Breast epithelium (tissue), 4 donors: ENCODE measurements at places on chromosomes 3 and 15.

GRCh38 chr3:134393074-134393473, 18.8 kb upstream of the AMOTL2 start:
- no peak for DNase-seq

- no peak for DNase-seq
These were observed 775.0 kb downstream of the DIPK2A start for GRCh38 chr3:144746631-144747030.

GRCh38 chr3:126371096-126371705, 14.0 kb upstream of the KLF15 start:
- no peak for DNase-seq

GRCh38 chr15:68382286-68383007, 49.5 kb downstream of the ITGA11 start:
- DNase-seq: no peak
